ENCODE measurements at places on chromosomes 3 and 15.

DNA sequence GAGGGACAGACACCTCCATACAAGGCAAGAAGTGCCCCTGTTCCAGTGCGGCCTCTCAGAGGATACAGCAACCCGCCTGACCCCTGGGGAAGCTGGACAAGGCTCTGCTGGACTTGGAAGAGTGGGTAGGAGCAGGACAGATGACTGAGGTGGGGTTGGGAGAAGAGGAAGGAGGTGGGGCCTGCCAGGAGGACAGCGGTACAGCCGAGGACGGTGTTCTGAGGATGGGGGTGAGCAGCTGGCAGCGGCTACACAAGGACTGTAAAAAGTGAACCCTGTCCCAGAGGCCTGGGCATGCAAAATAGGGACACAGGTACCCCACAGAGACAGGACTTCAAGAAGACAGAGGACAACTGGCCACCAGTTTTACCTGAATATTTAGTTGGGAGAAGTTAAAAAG lies 23.5 kb upstream of the ELP6 start:
- no peak for DNase-seq

- no peak for DNase-seq
These were observed 37.3 kb downstream of the MB21D2 start for GRCh38 chr3:192880313-192880712.

- DNase-seq = no peak
These were observed 1103.1 kb downstream of the ROBO2 start for GRCh38 chr3:78143000-78143399.

DNA sequence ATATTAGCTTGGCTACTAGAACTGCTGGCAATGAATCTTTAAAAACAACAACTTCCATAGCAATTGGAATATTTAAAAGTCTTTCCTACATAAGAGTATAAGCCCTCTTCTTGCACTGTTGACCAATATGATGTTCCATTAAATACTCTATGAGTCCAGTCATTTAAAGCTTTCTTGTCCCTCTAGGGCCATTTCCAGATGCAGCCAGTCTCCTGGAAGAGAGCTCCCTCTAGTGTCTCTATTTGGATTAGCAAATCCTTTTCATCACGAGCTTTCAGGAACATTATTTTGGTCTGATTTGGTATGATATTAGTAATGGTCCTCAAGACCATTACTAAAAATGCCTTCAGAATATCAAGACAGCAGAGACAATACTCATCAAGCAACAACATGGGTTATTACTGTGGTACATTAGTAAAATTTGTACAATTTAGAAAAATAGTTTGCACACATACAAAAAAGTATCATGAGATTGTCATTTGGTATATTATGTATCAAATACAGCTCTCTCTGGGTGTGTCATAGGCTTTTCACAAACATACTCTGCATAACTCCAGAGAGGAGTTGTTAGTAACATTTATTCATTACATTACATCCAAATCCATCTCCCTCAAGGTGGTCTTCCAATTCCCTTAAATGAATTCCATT lies 101.3 kb downstream of the DPH6 start:
- DNase-seq = peak; percentile 8

- no peak for DNase-seq
These were observed 238.7 kb downstream of the EPHB1 start for GRCh38 chr3:135033737-135034136.

GRCh38 chr15:67809866-67810265 lies 15.4 kb upstream of the SKOR1 start:
- no peak for DNase-seq

- no peak for DNase-seq
These were observed 20.7 kb upstream of the POC1A start for GRCh38 chr3:52174896-52175295.

GRCh38 chr3:193702967-193703366 lies 110.0 kb downstream of the OPA1 start:
- DNase-seq = no peak

GRCh38 chr3:170220871-170221270 lies 1.4 kb upstream of the PRKCI start:
- DNase-seq = no peak

GRCh38 chr3:23235264-23235663 lies 32.1 kb downstream of the UBE2E2 start:
- no peak for DNase-seq

DNA sequence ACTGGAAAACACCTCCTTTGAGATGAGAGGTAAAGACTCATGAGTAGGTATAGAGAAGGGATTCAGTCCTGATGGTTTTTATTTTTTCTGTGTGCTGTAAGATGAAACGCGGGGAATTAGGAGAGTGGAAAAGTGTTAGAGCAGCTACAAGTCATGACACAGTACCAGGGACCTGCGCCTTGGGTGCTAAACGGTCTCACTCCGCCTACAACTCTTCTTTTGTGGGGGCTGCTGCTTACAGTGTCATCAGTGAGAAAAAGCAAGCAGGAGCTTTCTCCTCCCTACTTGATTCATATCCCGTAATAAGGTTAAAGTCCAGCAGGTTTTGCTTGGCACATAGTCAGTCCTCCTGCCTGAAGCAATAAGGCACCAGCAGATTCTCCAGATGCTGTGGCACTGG lies 39.1 kb downstream of the RASGRP1 start:
- no peak for DNase-seq

DNA sequence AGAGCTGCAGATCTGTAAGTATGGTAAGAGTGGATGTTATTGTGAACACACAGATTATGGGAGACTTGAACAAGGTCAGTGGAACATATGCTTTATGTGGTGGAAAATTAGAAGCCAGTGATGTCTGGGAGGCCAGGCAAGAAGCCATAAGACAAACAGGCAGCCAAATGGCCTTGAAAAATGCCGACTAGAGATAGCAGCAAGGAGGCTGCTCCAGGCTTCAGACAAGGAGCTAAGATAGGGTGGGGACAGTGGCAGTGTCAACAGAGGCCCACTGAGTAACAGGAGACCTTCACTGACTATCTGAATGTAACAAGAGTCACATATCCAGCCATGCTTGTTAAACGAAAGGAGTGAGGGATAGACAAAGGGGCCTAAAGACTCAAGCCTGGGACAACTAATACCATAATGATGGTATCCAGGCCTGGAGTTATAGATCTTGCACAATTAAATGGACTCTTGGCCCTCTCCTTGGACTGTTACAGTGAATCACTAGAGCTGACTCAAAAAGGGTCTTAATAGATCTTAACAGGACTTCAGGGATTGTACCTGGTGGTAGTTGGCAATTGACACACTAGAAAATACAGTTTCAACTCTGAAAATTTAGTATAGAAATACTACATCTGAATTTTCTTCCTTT lies 50.6 kb downstream of the CFAP20DC start:
- DNase-seq = no peak

DNA sequence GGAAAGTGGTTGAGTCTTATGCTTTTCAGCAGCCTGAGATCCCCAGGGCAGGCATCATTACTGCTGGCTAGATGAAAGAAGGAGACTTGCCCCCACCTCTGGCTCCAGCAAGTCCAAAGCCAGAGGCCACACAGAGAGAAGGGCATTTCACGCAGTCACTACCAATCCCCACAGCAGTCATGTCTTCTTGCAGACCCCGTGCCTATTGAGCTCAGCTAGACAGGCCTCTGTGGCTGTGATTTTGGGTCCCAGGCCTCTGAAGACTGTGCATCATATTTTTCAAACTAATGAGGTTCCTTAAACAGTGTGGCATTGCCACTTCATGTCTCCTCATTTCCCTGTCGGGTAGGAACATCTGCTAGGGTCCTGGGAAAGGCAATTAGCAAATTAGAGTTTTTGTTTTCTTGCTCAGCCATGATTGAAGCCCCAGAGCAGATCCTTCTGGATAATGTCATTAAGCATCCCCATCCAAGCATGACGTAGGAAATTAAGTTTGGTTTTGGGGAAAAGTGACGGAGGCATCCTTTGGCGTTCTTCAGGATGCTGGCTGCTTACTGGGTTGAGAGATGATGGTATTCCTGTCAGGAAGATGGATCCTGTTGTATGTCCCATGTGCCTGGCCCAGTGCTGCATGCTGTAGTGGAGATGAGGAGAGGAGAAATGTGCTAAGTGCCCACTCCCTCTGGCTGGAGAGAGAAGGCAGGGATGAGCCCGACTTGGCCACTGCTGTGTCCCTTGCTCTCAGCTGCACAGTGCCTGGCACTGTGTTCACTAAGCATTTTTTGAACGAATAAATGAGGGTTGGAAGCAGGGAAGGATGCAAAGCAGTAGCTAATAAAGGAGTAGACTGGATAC lies 7.0 kb downstream of the SPSB4 start:
- no peak for DNase-seq

DNA sequence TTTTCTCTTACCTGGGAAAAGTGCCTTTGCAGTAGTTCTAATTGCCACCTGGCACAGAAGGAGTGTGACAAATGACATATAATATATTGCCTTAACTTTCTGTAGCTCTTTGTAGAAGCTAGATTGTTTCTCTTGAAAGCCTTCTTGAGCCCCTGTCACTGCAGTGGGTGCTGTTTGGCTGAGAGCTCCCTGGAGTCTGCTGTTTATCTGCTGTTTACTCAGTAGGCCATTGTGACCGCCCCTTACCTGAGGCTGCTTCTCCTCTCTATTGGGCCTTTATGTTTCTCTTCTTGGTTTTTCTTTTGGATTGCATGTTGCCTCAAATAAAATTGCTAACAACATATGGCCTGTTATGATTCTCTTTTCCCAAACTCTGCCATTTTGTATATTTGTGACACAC lies 16.7 kb downstream of the MAP2K5 start:
- no peak for DNase-seq

DNA sequence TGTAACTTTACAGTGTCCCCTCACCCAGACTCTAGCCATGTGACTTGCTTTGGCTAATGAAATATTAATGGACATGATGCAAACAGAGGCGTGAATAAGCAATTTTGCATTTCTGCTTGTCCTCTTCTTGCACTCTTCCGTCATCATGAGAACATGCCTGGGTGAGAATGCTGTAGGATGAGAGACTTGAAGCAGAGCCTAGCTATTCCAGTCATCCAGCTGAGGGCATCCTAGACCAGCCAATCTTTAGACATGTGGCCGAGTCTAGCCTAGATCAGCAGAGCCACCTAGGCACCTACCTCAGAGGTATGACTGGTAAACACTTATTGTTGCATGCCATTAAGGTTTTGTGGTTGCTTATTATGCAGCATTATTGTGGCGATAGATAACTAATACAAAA lies 450.5 kb upstream of the AZI2 start:
- DNase-seq = peak; percentile 16

- no peak for DNase-seq
These were observed 328.7 kb downstream of the ZBBX start for GRCh38 chr3:167051421-167051820.

DNA sequence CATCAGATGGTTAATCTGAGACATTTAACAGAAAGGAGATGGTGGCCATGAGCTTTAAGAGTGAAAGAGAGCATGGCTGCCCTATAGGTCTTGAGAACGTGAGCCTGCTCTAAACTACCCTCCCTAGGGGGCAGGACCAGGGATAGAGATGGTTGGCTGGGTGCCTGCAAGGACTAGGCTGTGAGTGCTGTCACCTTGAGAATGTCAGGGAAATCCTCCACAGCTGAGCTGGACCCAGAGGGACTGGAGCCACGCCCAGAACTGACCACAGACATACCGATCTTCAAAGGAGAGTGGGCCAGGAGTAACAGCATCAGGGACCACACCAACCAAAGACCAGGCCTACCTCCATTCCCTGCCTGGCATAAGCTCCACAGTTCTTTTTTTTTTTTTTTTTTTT lies 53.6 kb upstream of the UBE2E1 start:
- no peak for DNase-seq

DNA sequence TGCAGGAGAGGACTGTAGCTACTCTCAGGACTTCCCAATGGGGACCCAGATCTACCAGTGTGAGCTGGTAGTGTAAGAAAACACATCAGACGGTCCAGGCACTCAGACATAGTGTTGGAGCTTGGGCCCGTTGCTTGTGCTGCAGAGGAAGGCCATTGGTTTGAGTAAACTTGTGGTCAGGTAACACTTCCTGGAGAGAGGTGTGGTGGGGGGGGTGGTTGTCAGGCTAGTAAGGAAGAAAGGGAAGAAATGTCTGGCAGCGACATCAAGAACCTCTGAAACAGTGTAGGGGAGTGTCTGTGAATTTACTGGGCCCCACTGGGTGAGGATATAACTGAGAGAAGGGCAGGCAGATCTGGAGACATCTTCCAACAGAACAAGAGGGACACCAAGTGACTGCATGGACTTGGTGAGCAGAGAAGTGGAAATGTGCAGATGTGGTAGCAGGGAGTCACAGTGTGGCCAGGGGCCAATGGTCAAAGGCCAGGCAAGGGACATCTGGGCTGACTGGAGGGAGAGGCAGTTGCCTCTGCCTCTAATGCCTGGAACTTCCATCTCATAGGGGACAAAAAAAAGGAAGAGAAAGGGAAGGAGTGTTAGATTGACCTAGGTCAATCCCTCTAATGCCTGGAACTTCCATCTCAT lies 63.7 kb upstream of the MRPS22 start:
- DNase-seq = no peak

DNA sequence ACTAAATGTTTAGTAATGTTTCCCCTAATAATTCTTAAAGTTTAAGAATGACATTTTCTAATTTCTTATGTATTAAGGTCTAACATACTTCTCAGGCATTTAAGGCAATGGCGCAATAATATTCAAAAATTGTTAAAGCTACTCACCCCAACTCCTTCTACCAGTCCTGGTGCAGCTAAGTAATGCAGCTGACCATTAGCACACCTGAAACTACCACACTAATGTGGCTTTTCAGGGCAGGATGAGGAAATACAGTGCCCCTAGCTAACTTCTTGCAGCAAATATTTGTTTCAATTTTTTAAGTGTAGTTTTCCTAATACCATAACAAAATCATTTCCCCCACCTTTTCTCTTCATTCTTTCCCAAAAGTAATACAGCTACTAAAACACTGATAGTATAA lies 827.7 kb downstream of the FHIT start:
- DNase-seq = no peak

GRCh38 chr15:83153288-83153687 lies 45.8 kb downstream of the TM6SF1 start:
- DNase-seq = no peak

DNA sequence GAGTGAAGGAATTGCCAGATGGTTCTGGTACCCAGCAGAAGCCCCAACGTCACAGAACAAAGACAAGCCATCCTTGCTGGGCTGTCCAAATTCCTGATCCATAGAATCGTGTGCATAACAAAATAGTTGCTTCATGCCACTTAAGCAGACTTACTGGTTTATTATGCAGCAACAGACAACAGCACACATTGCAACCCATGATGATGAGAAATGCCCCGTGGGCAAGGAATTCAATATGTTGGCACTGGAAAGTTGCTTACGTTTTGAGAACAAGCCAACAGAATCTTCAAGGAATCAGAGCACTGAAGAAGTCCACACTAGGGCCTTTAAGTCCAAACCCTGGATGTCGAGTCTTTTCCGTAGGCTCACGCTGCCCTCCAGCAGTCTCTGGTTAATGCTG lies 40.3 kb downstream of the CCR4 start:
- no peak for DNase-seq

DNA sequence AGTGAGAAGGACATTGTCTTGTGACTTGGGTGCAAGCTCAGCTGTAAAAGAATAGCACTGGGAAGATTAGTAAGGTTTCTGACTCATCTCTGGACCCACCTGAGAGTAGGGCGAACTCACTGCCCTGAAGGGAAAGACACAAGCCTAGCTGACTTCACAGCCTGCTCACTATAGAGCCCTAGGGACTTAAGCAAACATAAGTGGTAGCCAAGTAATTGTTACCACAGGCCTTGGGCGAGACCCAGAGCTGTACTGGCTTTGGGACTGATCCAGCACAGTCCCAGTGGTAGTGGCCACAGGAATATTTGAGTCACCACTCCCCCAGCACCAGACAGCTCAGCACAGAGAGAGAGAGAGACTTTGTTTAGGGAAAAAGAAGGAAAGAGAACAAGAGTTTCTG lies 429.9 kb downstream of the TBL1XR1 start:
- DNase-seq = peak; percentile 53

GRCh38 chr3:43503067-43503728 lies 118.6 kb downstream of the ANO10 start:
- DNase-seq = peak; percentile 13

- DNase-seq = no peak
These were observed 698 bp downstream of the GRM7 start for GRCh38 chr3:6861625-6862000.

Measured in A549 (cell line).